Stimulated activated CD8-positive, alpha-beta memory T cell treated with anti-CD3 and anti-CD28 coated beads, Interleukin-7, amount 100 ng/mL, for 4 hours (primary cell): ENCODE measurements at places on chromosomes 12 and 14.

- DNase-seq = no peak
Measured at GRCh38 chr12:96070670-96071279, 35.4 kb upstream of the LTA4H start.

- no peak for DNase-seq
Measured at GRCh38 chr14:59352961-59353360, 112.2 kb downstream of the GPR135 start.

GRCh38 chr14:77967110-77967509 lies 167.2 kb downstream of the ADCK1 start:
- DNase-seq = no peak

DNA sequence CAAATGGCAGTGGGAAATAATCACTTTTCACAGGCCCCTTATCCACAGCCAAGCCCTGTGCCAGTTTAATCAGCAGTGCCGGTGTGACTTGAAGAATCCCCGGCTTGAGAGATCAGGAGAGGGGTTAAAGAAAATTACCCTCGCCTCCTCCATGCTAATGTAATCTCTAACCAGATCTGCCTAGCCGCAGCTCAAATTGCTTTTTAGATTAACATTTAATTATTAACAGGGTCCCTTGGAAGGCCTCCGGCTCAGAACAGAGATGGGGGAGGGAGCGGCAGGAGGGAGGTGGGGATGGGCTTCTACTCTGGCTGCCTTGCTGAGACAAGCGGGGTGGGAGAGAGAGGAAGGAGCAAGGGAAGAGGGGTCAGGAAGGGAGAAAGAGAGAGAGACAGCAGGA lies 24.0 kb downstream of the FAM222A start:
- DNase-seq = no peak

- no peak for DNase-seq
Measured at GRCh38 chr14:73313151-73313550, 75.8 kb downstream of the PAPLN start.

DNA sequence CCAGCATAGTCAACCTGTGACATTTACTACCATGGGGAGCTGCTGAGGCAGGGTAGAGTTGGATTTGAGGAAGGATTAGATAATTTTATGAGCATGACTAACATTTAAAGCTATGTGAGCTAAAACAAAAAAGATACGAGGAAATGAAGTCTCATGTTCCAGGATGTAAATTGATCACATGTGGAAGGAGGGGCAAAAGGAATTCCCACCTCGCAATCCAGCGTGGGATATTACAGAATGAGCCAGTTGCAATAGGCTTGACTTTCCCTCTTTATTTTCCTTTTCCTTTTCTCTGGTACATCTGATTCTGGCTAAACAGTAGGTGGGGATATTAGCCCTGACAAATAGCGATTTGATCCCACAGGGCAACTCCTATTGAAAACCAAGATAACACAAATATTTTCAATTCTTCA lies 214.9 kb upstream of the HMGA2 start:
- DNase-seq = no peak

DNA sequence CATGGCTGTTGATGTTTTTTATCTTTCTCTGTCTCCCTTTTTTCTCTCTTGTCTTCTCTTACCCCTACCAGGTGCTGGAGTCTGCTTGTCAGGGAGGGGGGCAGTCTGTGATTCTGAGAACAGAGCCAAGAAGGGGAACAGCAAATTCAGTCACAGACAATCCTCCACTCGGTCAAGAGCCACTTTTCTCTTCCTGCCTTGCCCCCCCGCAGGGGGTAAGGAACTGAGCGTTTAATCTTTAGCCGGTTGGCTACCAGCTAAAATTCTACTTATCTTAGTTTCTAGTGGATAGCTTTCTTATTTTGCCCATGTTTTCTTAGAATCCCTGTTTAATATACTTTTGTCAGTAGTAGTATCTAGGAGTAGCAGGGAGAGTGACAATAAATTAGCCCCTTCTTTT lies 1.9 kb downstream of the RIMKLB start:
- no peak for DNase-seq

DNA sequence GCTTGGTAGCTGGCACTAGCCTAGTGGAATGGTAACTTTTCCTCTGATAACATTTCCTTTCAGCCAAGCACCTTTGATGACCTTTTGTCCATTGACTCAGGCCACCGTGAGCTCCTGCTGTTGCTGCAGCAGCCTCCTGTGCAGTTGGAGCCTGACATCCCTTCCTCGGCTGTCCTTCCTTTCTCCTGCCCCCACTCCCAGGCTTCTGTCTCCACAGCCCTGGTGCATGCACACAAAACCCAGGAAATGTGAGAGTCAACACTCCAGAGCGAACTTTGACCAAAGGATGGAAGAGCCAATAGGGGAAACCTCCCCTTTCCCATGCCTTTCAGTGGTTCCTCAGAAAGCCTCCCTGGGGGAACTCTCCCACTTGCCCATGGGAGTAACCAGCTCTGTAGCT lies 115.0 kb downstream of the TMEM260 start:
- no peak for DNase-seq

DNA sequence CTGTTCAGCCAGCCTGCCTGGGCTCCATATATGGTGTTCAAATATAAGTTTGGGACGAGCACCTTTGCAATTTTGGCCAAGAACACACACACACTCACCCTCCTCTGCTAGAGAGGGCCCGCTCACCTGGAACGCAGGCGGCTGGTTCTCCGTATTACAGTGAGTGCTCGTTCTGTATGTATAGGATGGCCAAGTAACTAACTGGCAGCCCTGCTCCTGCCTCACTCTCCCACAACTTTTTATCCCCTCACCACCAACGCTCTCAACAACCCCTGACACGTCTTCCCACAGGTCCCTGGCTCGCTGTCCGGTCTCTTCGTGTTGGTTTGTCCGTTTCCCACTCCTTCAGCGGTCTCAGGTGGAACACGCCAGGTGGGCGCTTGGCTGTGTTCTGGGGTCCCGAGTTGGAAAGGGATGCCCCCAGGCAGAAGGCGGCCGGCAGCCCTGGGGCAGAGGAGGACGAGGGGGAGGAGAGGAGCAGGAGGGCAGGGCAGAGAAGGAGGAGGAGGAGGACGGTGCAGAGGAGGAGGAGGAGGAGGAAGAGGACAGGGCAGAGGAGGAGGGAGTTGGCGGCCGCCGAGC lies 398 bp upstream of the MSRB3 start:
- no peak for DNase-seq

- no peak for DNase-seq
Measured at GRCh38 chr14:28701733-28702132, 64.9 kb upstream of the FOXG1 start.

DNA sequence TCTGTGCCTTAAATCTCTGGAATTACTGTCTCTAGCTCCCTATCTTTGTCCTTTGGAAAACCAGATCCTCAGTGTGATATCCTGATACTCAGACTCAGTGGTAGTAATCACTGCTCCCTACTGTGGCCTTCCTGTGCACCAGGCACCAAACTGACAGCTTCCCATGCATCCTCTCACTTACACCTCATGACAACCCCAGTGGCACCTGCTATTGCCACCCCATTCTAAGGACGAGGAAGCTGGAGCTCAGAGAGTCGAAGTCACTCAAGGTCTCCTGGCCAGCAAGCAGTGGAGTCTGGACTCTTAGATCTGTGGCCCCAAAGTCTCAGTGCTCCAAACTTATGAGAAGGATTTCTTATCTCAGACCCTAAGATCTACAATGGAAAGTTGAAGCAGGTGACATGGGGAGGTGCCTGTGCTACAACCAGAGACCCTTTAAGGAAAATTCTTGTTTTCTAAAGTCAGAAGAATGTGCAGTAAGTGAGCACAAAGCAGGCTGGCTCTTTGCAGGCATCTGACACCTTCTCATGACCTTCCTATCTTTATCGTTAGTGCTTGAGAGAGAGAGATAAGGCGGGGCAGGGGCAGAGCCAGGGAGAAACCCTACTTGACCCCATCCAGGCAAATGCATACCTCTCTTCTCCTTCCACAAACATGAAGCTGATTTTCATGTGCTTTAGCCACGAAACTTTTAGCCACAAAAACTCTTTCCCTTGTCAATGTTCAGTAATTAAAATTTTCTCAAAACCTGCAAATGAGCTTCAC lies 47.1 kb downstream of the CCDC60 start:
- no peak for DNase-seq

DNA sequence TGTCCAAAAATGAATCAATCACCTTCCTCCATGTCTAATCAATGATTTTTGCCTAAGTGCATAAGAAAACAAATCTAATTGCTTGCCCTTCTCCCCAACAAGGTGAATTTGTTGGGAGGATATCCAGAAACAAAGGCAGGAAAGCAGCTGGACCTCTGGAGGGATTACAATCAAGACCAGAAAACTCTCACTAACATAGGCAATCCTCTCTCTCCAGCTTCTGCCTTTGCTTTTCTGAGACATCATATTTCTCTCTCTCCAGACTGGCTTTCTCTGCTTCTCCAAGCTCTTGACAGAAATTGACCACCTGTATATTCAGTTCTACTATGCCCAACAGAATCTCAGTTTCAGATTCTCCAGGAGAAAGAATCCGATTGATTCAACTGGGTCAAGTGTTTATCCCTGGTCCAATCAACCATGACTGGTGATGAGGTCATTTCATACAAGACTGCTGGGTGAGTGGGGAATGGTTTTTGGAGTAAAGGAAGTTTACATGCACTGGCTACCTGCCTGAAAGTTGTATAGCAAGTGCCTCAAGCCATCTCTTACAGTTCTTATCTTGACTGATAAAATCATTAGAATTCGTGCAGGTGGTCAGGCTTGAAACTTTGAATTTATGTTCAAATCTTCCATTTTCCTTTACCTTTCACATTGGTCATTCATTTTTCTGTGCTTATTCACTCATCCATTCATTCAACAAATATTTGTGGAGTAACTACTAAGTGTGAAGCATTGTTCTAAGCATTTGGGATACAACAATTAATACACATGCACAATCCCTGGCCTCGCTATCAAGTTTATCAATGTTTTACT lies 22.2 kb upstream of the CFAP54 start:
- no peak for DNase-seq

- no peak for DNase-seq
Measured at GRCh38 chr12:113649256-113649830, 177.7 kb upstream of the LHX5 start.
